Hair follicular keratinocyte (primary cell): ENCODE measurements at places on chromosomes 1 and 21. TPM values are rescaled to one million over a fixed set of nuclear protein-coding genes. Genes with fewer than 3 reads are reported as not detected.

The CD244 gene
- total RNA-seq: not detected in 2 replicates

The MRPL39 gene
- 62.6 and 70.2 TPM in 2 replicates for total RNA-seq

The SAMSN1 gene
- total RNA-seq: not detected in 2 replicates

The RAB3B gene
- total RNA-seq: 2.8 and 5.7 TPM in 2 replicates
